ENCODE measurements at places on chromosomes 7 and 10. TPM values are rescaled to one million over a fixed set of nuclear protein-coding genes. Genes with fewer than 3 reads are reported as not detected.

The NCOA4 gene
- 69.1 TPM for total RNA-seq

The AZGP1 gene
- not detected for total RNA-seq

The SLC16A12 gene
- not detected for total RNA-seq

The PDK4 gene
- total RNA-seq, result not detected

The GHRHR gene
- not detected for total RNA-seq

The MKI67 gene
- total RNA-seq, result 13.5 TPM

The LBX1 gene
- total RNA-seq, result not detected

The PRSS2 gene
- 0.52 TPM for total RNA-seq

The BAIAP2L1 gene
- total RNA-seq, result 0.86 TPM

The ADAMTS14 gene
- total RNA-seq, result not detected

The CD36 gene
- total RNA-seq, result 0.52 TPM

The GJC3 gene
- total RNA-seq, result 0.35 TPM

The MIOS gene
- total RNA-seq, result 40.0 TPM

The NIPSNAP2 gene
- 34.8 TPM for total RNA-seq

The CALML3 gene
- total RNA-seq, result not detected

The EN2 gene
- not detected for total RNA-seq

The CEP55 gene
- 4.6 TPM for total RNA-seq

The ZKSCAN1 gene
- total RNA-seq, result 57.8 TPM

The DHTKD1 gene
- total RNA-seq, result 8.8 TPM

The TET1 gene
- 4.3 TPM for total RNA-seq

The DNAH11 gene
- not detected for total RNA-seq

The SRRM3 gene
- total RNA-seq, result not detected

The SNX13 gene
- 32.5 TPM for total RNA-seq

The CLDN15 gene
- total RNA-seq, result 22.7 TPM

The SNX8 gene
- total RNA-seq, result 7.3 TPM

The NPY4R gene
- not detected for total RNA-seq

The GIMAP8 gene
- 8.0 TPM for total RNA-seq

The GATAD1 gene
- 17.8 TPM for total RNA-seq

The DENND10 gene
- total RNA-seq, result 82.6 TPM

The SLC18A2 gene
- total RNA-seq, result 0.25 TPM

The CUX1 gene
- 45.1 TPM for total RNA-seq

The TMEM184A gene
- not detected for total RNA-seq

The TRPV5 gene
- not detected for total RNA-seq

The KCNIP2 gene
- total RNA-seq, result 1.6 TPM
